Activated CD8-positive, alpha-beta memory T cell treated with anti-CD3 and anti-CD28 coated beads, Interleukin-2, amount 10 ng/mL, durations not matched to agents 7 days and 5 days (primary cell): ENCODE measurements at places on chromosomes 2 and 18. TPM values are rescaled to one million over a fixed set of nuclear protein-coding genes. Genes with fewer than 3 reads are reported as not detected.

Gene EFEMP1
- total RNA-seq = not detected

Gene CNTNAP5
- total RNA-seq = not detected

Gene SEH1L
- total RNA-seq = 66.7 TPM

Gene FBXO48
- 3.4 TPM for total RNA-seq

Gene SPRED2
- total RNA-seq = 3.2 TPM

Gene MLPH
- not detected for total RNA-seq

Gene KYNU
- not detected for total RNA-seq

Gene HOXD11
- total RNA-seq = not detected

Gene ANKRD62
- total RNA-seq = not detected

Gene HRH4
- not detected for total RNA-seq

Gene KCNK3
- total RNA-seq = not detected

Gene UBE2E3
- total RNA-seq = 35.0 TPM

Gene UBXN4
- total RNA-seq = 112 TPM

Gene GPR39
- total RNA-seq = not detected

Gene CACNB4
- 0.23 TPM for total RNA-seq

Gene PASK
- total RNA-seq = 65.1 TPM

Gene CDH2
- total RNA-seq = 0.14 TPM

Gene PREB
- 69.4 TPM for total RNA-seq

Gene ELAC1
- 10.3 TPM for total RNA-seq

Gene IL1F10
- not detected for total RNA-seq

Gene GPR35
- 14.4 TPM for total RNA-seq

Gene APCDD1
- total RNA-seq = not detected

Gene EDAR
- not detected for total RNA-seq

Gene ANKRD30BL
- total RNA-seq = not detected

Gene GPD2
- 23.6 TPM for total RNA-seq

Gene OTOS
- total RNA-seq = not detected

Gene DCDC2C
- total RNA-seq = not detected

Gene POTEJ
- not detected for total RNA-seq

Gene SLC5A7
- total RNA-seq = not detected

Gene C2orf81
- total RNA-seq = 1.8 TPM

Gene PJVK
- total RNA-seq = 1.8 TPM

Gene ANTXR1
- not detected for total RNA-seq

Gene ACTG2
- not detected for total RNA-seq

Gene PDCD1
- 2.2 TPM for total RNA-seq

Gene SOWAHC
- 0.09 TPM for total RNA-seq

Gene TMEM198
- 2.8 TPM for total RNA-seq

Gene IL36A
- total RNA-seq = not detected

Gene SP140L
- total RNA-seq = 61.4 TPM

Gene COLEC12
- not detected for total RNA-seq

Gene ZC3H6
- total RNA-seq = 6.9 TPM

Gene ZNF396
- 0.70 TPM for total RNA-seq

Gene IL36RN
- total RNA-seq = not detected

Gene DSG1
- not detected for total RNA-seq

Gene ARHGEF33
- 0.59 TPM for total RNA-seq

Gene UGT1A5
- not detected for total RNA-seq
